Neural progenitor cell (in vitro differentiated cells): ENCODE measurements at places on chromosomes 3 and 15. TPM values are rescaled to one million over a fixed set of nuclear protein-coding genes. Genes with fewer than 3 reads are reported as not detected.

The STOML1 gene
- total RNA-seq, result 2.0 and 4.7 TPM in 2 replicates

The PLSCR5 gene
- total RNA-seq, result not detected in 2 replicates

DNA sequence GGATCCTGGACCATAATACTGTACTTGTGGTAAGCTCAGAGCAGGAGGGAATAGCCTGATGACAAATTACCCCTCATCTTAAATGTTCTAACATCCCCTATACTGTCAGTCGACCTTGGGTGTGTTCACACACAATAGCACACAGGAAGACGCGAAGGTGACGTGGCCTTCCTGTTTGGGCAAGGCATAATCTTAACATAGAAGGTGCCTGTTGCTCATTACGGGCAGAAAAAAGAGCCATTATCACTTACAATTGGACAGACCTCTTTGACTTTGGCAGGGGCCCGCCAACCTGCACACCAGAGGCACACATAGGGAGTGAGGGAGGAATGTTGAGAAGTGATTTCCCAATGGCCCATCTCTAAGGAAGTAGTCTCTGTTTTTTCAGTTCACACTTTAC lies 144.2 kb downstream of the ANO10 start:
- no peak for DNase-seq

DNA sequence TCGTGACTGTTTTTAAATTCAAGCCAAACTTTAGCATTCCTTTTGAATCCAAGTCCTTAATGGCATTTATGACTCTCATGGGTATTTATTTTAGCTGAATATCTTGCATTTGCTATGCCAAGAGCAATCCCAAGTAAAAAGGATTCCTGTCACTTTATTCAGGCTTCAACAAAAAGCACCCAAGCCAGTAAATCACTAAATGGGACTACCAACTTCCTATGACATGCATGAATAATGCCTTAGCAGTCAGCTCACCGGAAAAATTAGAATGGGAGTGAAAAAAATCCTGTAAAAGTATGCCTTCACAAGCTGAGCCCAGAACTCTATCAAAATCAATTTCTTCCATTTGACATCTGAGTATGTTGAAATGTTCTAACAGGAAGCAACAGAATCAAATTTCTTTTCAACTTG lies 1297.9 kb downstream of the ROBO2 start:
- DNase-seq, result no peak
